ENCODE measurements at places on chromosomes 4 and X.

DNA sequence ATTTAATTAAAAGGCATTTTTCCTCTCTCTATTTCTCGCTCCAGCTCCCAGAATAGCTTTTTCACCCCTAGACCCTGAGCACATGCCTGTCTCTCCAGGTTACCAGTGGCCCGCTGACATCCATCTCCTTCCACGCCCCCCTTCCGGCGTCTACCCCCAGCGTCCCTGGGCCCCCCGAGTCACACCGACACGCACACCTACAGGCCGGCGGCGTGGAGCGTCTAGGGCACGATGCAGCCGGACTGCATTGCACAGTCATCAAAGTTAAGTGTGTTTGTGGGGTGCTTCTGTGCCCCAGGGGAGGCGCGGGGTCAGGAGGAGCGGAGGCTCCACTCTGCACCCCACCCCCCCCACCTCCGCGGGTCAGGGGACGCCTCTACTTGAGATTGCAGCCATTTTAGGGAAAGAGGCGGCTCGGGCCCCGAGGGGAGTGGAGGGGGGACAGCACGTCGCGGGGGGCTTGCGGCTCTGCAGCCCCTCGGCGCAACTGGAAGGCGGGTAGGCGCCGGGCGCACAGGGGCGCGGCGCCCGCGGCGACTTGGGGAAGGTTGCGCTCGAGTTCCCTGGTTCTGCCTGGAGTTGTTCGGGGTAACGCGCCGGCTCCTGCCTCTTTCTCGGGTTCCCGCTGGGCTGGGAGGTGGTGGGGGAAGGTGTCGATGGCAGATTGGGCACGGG, 112.7 kb downstream of the DHX15 start:
- DNase-seq = no peak

GRCh38 chrX:71181558-71181909, 36.9 kb downstream of the NLGN3 start:
- no peak for DNase-seq

DNA sequence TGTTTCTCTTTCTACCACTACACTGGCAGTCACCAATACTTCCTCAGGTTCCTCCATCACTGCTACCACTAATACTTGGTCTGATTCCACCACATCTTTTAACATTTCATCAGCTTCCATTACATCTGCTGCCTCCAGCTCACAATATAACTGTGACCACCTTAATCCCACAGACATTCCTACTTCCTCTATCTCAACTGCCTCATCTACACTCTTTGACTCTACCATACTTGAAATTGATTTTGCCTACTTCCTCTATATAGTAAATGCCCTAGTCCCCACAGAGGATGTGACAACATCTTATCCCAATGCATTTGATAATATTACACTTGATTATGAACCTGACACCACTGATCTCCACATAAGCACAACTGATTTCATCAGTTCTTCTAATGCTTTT, 29.0 kb downstream of the OPRPN start:
- DNase-seq = no peak

DNA sequence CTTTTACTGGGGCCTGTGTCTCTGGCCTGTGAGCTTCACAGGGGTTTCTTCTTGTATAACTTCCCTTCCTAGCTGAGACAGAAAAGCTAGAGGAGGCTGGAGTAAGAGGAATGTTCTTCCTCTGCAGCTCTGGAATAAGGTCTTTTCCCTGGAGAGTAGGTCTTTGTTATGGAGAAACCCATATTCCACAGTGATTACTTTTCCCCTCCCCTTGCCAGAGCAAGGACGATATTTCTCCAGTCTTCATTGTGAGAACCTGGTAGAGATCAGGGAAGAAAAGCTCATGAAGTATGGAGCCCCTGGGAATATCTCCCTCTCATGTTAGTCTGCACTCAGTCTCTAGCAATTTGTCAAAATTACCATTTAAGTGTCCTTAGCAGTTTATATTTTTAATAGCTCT, 18.7 kb upstream of the GLRB start:
- no peak for DNase-seq

GRCh38 chrX:136256026-136256425, 4.8 kb upstream of the MAP7D3 start:
- no peak for DNase-seq

DNA sequence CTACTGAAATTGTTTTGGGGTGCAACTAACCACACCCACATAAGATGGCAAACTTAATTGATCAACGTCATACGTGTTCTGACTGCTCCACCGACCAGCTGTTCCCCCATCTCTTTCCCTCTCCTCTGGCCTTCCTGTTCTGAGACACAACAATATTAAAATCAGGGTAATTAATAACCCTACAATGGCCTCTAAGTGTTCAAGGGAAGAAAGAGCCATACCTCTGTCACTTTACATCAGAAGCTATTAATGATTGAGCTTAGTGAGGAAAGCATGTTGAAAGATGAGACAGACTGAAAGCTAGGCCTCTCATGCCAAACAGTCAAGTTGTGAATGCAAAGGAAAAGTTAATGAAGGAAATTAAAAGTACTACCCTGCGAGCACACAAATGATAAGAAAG, 173.9 kb upstream of the FTHL17 start:
- DNase-seq = no peak
